H1 (cell line): ENCODE measurements at places on chromosomes 12 and 14.

GRCh38 chr12:98740751-98741150 is 95.7 kb downstream of the APAF1 start:
- no peaks in the 10 kb centered on the region for H3K27me3 ChIP-seq
- peaks cover 5% of the 10 kb centered on the region for H3K4me1 ChIP-seq
- no peaks in the 10 kb centered on the region for H3K36me3 ChIP-seq
- H3K27ac ChIP-seq, result no peak overlapping the region

GRCh38 chr12:70044167-70044566 is 199.1 kb upstream of the CNOT2 start:
- no peaks in the 10 kb centered on the region for H3K4me1 ChIP-seq
- no peaks in the 10 kb centered on the region for H3K27me3 ChIP-seq

- H3K36me3 ChIP-seq, result no peaks in the 10 kb centered on the region; the same call in 1 of the 2 replicates
- no peak overlapping the region for H3K4me3 ChIP-seq
- no peak overlapping the region for H3K27ac ChIP-seq
- no peak for DNase-seq
- H3K27me3 ChIP-seq, result no peaks in the 10 kb centered on the region
- no peaks in the 10 kb centered on the region for H3K4me1 ChIP-seq
Measured at GRCh38 chr14:26593357-26593756, 4.5 kb downstream of the NOVA1 start.

- no peak for DNase-seq
- H3K27me3 ChIP-seq, result no peaks in the 10 kb centered on the region
- H3K36me3 ChIP-seq, result no peaks in the 10 kb centered on the region
- no peak overlapping the region for H3K4me3 ChIP-seq
Measured at GRCh38 chr14:34012978-34013720, 62.3 kb upstream of the EGLN3 start.

DNA sequence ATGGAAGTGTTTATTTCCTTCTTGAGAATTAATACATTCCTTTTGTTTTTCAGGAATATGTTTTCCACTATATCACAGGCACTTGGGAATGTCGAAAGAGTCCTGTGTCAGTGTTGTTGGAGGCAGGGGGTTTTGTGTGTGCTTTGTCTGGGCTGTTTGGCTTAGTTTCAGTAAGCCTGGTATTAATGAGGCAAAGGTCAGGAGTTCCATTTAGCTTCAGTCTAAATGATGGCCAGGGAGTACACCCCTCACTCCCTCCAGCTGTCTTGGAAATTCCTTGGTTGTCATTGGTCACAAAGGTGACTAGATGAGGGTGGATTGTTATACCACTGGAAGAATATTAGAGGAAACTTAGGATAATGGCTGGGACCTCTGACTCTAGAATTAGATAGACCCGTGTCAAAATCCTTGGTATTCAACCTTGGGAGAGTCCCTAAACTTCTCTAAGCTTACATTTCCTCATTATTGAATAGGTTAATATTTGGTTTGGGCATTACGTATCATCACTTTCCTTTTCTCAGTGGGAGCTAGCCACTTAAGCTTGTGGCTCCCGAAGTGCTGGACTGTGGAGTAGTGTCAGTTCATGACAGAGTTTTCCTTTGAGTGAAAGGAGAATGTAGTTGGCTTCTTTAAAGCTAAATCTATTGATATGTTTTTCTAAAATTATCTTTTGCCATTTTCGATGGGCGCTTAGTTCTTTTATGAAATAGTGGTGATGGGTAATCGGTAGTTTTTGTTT is 5.2 kb downstream of the FRS2 start:
- H3K27ac ChIP-seq, result no peak overlapping the region
- no peaks in the 10 kb centered on the region; the same call in 1 of the 2 replicates for H3K4me1 ChIP-seq
- H3K27me3 ChIP-seq, result no peaks in the 10 kb centered on the region
- H3K36me3 ChIP-seq, result no peaks in the 10 kb centered on the region
- DNase-seq, result no peak

DNA sequence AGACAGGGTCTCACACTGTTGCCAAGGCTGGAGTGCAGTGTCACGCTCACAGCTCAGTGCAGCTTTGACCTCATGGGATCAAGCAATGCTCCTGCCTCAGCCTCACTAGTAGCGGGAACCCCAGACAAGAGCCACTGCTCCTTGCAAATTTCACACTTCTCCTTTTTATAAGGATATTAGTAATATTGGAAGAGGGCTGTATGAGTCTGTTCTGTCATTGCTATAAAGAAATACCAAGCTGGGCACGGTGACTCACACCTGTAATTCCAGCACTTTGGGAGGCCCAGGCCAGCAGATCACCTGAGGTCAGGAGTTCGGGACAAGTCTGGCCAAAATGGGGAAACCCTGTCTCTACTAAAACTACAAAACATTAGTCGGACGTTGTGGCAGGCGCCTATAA is 12.9 kb upstream of the ORAI1 start:
- no peak overlapping the region for H3K4me3 ChIP-seq
- H3K36me3 ChIP-seq, result no peaks in the 10 kb centered on the region
- no peaks in the 10 kb centered on the region for H3K27me3 ChIP-seq
- DNase-seq, result no peak
- no peak overlapping the region for H3K27ac ChIP-seq
- no peaks in the 10 kb centered on the region for H3K4me1 ChIP-seq

- no peaks in the 10 kb centered on the region for H3K36me3 ChIP-seq
- H3K4me3 ChIP-seq, result no peak overlapping the region
- no peaks in the 10 kb centered on the region for H3K27me3 ChIP-seq
- H3K27ac ChIP-seq, result no peak overlapping the region
- DNase-seq, result no peak
Measured at GRCh38 chr12:46843811-46844210, 18.0 kb upstream of the SLC38A4 start.

GRCh38 chr14:54730156-54730961 is 163.4 kb downstream of the SAMD4A start:
- no peaks in the 10 kb centered on the region for H3K36me3 ChIP-seq
- DNase-seq, result no peak
- H3K4me3 ChIP-seq, result no peak overlapping the region
- H3K27me3 ChIP-seq, result no peaks in the 10 kb centered on the region

DNA sequence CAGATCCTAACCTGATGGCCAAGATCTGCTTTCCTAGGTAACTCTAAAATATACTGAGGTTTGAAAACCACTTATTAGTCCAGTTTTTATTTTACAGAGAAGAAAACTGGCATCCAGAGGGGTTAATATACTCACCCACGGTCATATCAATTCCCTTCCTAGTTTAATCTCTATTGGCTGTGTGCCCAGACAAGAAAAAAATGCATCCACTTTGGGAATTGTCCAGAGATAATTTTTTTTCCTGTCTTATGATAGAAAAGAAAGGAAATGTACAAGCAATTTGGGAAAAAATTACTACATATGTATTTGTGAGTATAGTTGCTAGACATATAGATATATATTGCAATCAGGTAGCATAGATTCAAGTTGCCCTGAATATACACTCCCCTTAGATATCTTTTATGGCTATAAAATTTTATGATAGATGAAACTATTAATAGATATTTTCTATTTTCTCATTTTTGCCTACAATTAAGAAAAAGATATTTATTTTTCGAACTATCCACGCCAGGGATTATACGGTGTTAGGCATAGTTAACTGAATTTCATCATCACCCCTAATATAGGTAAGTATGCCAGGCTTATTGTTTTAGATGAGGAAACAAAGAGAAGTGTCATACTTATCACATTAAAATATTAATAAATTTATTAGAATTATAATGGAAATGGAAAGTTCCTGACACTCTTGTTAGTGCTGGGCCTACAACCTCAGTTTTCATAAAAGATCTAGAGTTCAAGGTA is 100.5 kb upstream of the SLC38A2 start:
- DNase-seq, result no peak
- H3K4me3 ChIP-seq, result no peak overlapping the region
- no peaks in the 10 kb centered on the region for H3K27me3 ChIP-seq
- no peak overlapping the region for H3K27ac ChIP-seq
- H3K36me3 ChIP-seq, result no peaks in the 10 kb centered on the region

- H3K4me1 ChIP-seq, result peaks cover 12% of the 10 kb centered on the region
- no peaks in the 10 kb centered on the region for H3K36me3 ChIP-seq
- no peak for DNase-seq
Measured at GRCh38 chr12:106599302-106599701, 16.5 kb downstream of the RFX4 start.

GRCh38 chr14:101054671-101055070 is 151.1 kb upstream of the RTL1 start:
- H3K4me3 ChIP-seq, result no peak overlapping the region
- DNase-seq, result no peak
- no peak overlapping the region for H3K27ac ChIP-seq
- no peaks in the 10 kb centered on the region for H3K4me1 ChIP-seq
- H3K27me3 ChIP-seq, result no peaks in the 10 kb centered on the region
- no peaks in the 10 kb centered on the region for H3K36me3 ChIP-seq

GRCh38 chr12:30178916-30179315 is 395.2 kb upstream of the TMTC1 start:
- no peaks in the 10 kb centered on the region for H3K4me1 ChIP-seq
- no peak overlapping the region for H3K4me3 ChIP-seq
- no peaks in the 10 kb centered on the region for H3K36me3 ChIP-seq
- no peaks in the 10 kb centered on the region for H3K27me3 ChIP-seq
